Neural crest cell (in vitro differentiated cells): ENCODE measurements at places on chromosomes 3 and 15.

DNA sequence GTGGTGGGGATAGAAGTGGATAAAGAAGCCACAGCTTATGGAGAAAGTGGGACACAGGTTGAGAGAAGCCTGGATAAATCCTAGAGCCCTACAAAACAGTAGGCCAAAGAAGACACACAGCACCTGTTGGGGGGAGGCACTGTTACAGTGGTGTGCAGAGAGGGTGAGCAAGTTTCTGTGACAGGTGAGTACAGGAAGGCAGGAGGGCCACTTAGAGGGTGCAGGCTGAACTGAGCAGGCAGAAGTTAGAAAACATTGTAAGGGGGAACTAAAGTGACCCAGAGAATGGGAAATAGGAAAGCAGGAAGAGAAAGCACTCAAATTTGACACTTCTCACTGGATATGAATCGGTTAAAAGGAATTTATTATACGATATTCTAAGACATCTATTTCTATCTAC, 146.1 kb upstream of the TMCO5A start:
- H3K27me3 ChIP-seq = no peaks in the 10 kb centered on the region
- H3K36me3 ChIP-seq = no peaks in the 10 kb centered on the region

DNA sequence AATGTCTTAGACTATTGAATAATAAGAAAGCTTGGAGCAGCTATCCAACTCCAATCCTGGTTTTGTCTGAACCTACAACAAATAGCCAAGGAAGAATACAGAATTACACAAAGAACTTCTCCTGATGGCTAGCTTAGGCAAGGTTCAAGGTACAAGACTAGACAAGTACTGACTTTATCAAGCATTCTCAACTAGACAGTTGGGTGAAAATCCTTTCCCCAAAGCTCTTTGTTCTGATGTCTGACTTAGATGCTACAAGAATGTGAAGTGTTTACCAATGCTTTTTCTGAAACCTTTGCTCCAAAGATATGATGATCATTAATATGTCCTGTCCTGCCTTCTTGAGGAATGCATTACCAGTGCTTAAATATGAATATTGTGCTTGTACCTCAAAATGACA, 113.8 kb downstream of the ANXA2 start:
- H3K27me3 ChIP-seq = peaks cover 15% of the 10 kb centered on the region
- DNase-seq = no peak
- no peak overlapping the region for H3K27ac ChIP-seq
- H3K36me3 ChIP-seq = peaks cover 2% of the 10 kb centered on the region

- no peaks in the 10 kb centered on the region for H3K36me3 ChIP-seq
- H3K4me1 ChIP-seq = no peaks in the 10 kb centered on the region
- H3K4me3 ChIP-seq = no peak overlapping the region
- H3K27me3 ChIP-seq = no peaks in the 10 kb centered on the region
Measured at GRCh38 chr3:23421811-23422516, 218.8 kb downstream of the UBE2E2 start.

GRCh38 chr15:71891026-71891425, 80.7 kb downstream of the NR2E3 start:
- no peaks in the 10 kb centered on the region for H3K4me1 ChIP-seq
- H3K36me3 ChIP-seq = peaks cover 13% of the 10 kb centered on the region
- no peak overlapping the region for H3K27ac ChIP-seq
- H3K27me3 ChIP-seq = no peaks in the 10 kb centered on the region

DNA sequence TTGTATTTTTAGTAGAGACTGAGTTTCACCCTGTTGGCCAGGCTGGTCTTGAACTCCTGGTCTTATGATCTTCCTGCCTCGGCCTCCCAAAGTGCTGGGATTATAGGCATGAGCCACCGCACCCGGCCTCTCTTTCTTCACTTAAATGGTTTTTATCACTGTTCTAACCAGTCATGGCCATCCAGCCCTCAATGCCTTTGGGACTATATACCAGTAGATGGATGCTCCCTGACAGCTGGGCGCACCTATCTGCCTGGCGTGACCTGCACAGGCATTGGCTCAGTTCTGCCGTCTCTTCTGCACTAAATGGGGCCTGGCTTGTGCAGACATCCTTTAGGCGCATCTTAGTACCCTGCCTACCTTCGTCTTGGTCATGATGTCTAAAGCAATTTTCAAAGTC, 233.4 kb downstream of the ADAMTS17 start:
- no peak for DNase-seq
- H3K4me3 ChIP-seq = no peak overlapping the region
- no peak overlapping the region for H3K27ac ChIP-seq
- no peaks in the 10 kb centered on the region for H3K27me3 ChIP-seq

DNA sequence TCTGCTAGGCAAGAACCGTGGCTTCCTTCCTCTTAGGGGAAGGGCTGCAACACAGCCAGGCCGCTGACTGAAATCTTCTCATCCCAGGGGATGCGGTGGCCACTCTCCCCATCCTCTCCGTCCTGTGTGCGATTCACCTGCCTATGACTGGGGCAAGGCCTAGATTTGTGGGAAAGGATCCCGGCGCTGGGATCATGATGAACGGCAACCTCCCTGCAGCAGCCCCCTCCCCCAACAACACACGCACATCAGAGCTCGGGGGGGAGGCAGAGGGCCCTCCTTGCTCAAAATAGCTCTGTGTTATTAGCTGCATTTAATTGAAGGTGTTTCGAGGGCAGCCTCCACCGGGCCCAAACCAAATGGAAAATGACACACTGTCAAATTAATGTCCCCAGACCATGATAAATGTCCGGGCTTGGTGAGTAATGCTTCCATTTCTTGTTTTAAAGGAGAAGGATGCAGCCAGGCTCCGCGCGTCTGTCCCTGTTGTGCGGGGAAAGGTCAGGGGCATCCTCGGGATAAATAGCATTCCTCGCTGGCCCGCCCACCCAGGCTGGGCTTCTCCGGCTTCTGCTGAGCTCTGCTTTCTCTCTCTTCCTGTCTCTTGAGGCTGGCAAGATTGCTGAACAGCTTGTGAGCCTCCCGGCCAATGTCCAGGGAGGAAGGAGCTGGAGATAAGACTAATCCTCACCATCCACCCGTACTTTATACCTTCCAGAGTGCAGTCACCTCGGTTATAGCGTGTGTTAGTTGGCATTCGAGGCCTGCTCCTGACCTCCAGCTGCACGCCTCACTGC, 56.4 kb upstream of the TLE3 start:
- peak; percentile 32 for DNase-seq
- peaks cover 37% of the 10 kb centered on the region for H3K4me1 ChIP-seq
- H3K27me3 ChIP-seq = peaks cover 31% of the 10 kb centered on the region
- H3K36me3 ChIP-seq = no peaks in the 10 kb centered on the region
- H3K4me3 ChIP-seq = no peak overlapping the region

GRCh38 chr3:125139386-125139785, 73.2 kb downstream of the SLC12A8 start:
- H3K27ac ChIP-seq = no peak overlapping the region
- no peaks in the 10 kb centered on the region for H3K36me3 ChIP-seq
- no peak overlapping the region for H3K4me3 ChIP-seq
- DNase-seq = no peak

DNA sequence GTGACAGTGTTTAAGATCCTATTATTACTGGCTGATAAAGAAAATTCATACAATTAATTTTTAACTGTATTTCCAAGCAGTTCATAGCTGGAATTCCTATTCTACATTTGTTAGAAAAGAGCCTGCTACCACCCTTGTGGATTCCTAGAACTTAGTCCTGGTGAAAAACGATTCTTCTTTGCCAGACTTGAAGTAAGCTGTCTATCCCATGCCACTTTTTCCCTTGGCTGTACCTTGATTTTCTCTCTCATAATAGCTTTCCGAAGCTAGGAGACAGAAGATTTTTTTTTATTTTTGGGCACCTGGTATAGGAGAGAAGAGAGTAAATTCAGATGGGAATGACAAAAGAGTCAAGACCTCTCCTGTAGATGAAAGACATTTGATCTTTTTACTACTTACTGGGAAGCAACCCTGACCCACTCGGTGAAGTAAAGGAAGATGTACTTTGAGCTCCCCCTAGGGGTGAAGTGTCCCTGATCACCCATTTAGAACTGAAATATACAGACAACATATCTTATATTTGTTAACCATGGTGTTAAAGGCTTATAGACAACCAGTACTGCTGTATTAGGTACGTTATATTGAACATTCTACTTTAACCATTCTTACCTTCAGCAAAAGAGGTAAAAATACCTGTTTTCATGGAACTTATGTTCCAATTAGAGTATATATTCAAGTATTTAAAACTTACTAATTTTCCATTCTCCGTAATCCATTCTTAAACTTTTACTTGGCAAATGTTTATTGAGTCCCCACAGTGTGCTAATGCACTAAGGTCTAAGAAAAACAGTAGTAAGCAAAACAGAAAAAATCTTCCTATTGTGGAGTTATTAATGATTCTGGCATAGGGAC, 36.2 kb upstream of the C3orf38 start:
- H3K4me1 ChIP-seq = peaks cover 5% of the 10 kb centered on the region
- H3K27me3 ChIP-seq = no peaks in the 10 kb centered on the region
- no peak overlapping the region for H3K27ac ChIP-seq
- no peak overlapping the region for H3K4me3 ChIP-seq
- peaks cover 3% of the 10 kb centered on the region for H3K36me3 ChIP-seq
- DNase-seq = peak; percentile 65

DNA sequence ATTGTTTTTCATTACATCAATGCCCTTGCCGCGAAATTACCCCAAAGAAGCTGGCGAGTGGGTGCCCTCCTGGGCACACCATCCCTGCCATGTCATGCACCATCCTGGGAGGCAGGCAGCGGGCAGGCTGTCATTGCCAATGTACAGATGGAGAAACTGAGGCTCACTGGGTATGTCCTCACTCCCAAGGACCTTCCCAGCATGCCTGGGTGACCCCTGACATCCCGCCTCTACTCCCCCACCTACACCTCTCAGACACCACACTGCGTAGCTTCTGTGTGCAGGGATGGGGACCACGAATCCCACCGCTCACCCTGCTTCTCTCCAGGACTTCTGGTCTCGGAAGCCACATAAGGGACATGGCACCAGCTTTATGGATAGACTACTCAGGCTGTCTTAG, 41.0 kb upstream of the SLC41A3 start:
- H3K4me1 ChIP-seq = no peaks in the 10 kb centered on the region
- no peak overlapping the region for H3K27ac ChIP-seq
- H3K27me3 ChIP-seq = no peaks in the 10 kb centered on the region
- no peak overlapping the region for H3K4me3 ChIP-seq
- no peaks in the 10 kb centered on the region for H3K36me3 ChIP-seq
- DNase-seq = no peak

DNA sequence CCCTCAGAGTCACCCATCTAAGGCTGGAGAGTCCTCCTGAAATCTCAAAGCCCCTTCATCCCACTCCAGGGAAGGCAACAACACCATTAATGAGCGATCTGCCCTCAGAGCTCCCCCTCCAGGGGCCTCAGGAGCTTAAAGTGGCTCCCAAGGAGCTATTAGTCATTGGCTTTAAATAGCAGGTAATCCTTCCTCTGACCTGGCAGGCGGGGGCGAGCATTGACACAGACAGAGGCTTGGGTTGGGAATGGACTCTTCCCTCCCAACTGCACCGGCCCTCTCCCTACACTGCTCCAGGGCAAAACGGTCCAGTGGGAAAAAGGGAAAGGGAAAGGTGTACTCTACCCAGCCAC, 1.4 kb downstream of the MFGE8 start:
- H3K4me3 ChIP-seq = peak overlapping the region; percentile 90
- H3K4me1 ChIP-seq = peaks cover 36% of the 10 kb centered on the region
- H3K27me3 ChIP-seq = no peaks in the 10 kb centered on the region

DNA sequence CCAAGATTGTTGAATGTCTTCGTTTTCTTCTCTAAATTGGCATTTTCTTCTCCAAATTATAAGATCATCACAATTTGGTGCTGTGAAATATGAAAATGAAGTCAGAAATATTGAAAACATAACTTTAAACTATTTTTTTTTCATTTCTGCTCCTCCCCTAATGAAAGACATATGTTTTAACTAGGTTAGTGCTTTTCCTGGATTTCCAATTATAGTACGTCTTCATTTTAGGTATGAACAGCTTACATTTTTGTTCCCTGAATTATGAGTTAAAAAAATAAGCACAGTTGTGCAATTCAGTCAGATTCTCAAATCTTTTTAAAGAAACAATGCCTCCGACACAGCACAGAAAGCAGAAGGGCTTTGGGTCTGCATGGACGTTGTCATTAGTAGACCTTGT, 83.5 kb upstream of the CFAP20DC start:
- no peaks in the 10 kb centered on the region for H3K27me3 ChIP-seq
- H3K4me1 ChIP-seq = peaks cover 17% of the 10 kb centered on the region
- H3K4me3 ChIP-seq = no peak overlapping the region
- H3K27ac ChIP-seq = no peak overlapping the region
- no peak for DNase-seq

DNA sequence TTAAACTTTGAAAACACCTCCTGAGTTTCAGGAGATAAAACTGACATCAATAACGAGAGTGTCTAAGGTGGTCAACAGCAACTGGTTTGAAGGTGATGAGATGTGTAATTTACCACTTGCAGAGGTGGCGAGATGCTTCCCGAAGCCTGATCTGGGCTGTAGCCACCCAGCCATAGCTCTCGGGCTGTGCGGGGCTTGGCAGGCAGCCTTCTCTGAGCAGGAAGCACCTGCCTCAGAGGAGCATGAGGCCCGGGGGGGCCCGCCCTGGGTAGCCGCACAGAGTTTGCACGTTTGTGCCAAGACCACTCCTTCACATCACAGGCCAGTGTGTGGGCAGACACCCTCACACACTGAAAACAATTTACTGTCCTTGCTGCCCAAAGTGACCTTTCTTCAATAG, 220.3 kb downstream of the CACNA2D3 start:
- no peak overlapping the region for H3K27ac ChIP-seq
- DNase-seq = no peak
- peaks cover 6% of the 10 kb centered on the region for H3K27me3 ChIP-seq

- peaks cover 14% of the 10 kb centered on the region for H3K36me3 ChIP-seq
- H3K4me1 ChIP-seq = no peaks in the 10 kb centered on the region
- H3K4me3 ChIP-seq = no peak overlapping the region
- DNase-seq = no peak
- no peak overlapping the region for H3K27ac ChIP-seq
Measured at GRCh38 chr3:116483135-116483534, 37.8 kb upstream of the LSAMP start.

DNA sequence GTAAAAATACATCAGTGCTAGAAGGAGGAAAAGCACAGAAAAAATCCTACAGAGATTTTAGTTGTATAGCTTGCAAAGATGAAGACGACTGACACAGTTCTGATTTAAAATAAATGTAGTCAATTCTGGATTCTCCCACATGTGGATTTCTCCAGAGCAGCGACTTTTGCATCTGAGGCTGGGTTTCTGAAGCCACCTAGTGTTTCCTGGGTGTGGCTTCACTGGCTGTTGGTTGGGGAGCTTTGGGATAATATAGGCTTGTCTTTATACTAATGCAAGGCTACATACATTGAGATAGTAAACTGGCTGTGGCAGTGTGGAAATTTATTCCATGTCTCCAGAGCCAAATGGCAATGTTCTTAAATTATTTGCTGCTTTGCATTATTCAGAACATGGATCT, 158.1 kb upstream of the FEZF2 start:
- H3K36me3 ChIP-seq = no peaks in the 10 kb centered on the region
- no peaks in the 10 kb centered on the region for H3K4me1 ChIP-seq
- no peak for DNase-seq
- no peak overlapping the region for H3K4me3 ChIP-seq
- peaks cover 52% of the 10 kb centered on the region for H3K27me3 ChIP-seq
- no peak overlapping the region for H3K27ac ChIP-seq
